ENCODE measurements at places on chromosomes 5 and 9. TPM values are rescaled to one million over a fixed set of nuclear protein-coding genes. Genes with fewer than 3 reads are reported as not detected.

The OR2V2 gene
- total RNA-seq: not detected

DNA sequence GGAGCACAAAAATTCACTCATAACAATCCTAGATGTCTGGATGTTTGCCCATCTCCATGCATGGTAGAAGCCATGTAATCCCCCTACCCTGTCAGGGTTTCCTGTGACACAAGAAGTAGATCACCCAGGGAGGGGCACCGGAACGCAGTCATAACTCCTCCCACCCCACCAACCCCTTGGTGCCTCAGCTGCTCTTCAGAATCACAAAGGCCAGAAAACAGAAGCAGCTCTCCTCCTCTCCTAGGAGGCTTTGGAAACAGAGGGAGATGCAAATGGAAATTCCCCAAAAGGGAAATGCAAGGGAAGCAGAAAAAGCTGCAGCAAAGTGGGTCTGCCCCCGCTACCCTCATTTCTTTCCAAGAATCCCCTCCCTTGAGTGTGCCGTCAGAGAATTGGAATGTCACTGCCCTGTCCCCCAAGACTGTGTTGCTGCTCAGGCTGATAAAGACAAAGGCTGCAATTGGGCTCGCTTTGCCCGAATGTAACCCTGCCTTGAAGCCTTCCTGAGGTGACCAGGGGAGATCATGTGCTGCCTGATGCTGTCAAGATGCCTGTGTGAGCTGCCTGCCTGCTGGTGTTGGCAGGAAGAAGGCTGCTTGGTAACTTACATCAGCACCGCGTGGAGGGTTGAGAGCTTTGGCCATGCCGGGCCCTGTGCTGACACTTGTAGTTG is 65.5 kb upstream of the ABCA1 start:
- no peak for DNase-seq

DNA sequence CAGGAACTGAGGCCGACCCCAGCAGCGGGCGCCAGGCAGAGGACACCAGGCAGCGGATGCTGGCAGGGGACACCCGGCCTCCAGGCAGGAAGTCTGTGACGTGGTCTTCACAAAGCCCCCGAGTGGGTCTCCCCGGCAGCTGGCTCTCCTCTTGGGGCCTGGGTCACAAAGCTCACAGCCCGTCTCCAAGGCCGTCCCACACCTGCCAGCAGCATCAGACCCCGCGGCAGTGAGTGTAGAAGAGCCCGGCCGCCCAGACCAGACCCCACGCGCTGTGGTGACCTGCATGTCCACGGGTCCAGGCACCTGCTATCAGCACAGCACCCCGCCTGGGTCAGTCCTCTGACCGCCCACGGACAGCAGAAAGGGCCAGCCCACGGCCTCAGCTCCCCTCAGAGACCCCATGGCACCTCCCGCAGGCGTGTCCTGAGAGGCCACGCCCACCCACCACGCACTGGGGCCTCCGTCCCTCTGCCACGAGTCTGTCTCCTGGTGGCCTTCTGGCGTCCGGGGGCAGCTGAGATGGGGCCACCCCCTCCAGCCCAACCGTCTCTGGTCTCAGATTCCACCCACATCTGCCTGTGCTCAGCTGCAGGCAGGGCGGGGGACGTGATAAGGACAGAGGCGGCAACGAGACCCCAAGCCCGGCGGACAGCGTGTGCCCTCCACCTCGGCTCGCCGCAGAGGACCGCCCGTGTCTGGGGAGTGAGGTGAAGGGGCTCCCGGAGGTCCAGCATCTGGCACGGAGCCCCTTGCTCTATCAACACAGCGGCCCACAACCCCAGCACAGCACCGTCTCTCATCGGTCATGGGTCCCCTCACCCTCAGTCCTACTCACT is 34.2 kb downstream of the EXD3 start:
- DNase-seq: no peak

- DNase-seq: no peak
These were observed 13.7 kb upstream of the DAB2IP start for GRCh38 chr9:121637713-121638220.

DNA sequence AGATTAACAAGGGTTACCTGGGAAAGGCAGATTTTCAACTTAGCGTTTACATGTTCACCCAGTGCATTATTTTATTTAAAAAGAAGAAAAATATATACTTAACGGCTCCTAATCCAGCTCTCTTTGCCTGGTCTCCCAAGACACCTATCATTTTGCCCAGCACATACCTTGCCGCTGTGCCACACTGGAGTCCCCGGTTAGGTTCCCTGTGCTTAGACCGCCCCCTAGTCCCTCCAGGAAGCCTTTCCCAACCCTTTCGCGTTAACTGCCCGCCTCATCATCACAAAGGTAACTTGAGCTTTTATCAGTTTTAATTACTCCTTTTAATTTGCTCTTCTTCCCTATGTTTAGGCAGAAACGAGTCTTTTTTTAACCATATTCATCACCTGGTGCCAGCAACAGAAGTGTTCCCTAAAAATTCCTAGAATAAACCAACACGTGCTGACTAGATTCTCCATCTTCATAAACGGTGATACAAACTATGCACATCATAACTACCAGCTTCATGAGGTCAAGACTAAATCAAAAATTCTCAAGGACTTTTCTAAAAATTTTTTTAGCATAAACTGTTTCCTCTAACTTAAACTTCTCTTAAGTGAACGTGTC is 19.7 kb downstream of the DNAJA1 start:
- DNase-seq: peak; percentile 41
